ENCODE measurements at places on chromosomes 1 and 21. TPM values are rescaled to one million over a fixed set of nuclear protein-coding genes. Genes with fewer than 3 reads are reported as not detected.

The CD244 gene
- not detected for total RNA-seq

The OR4F16 gene
- total RNA-seq: not detected

The CFAP74 gene
- total RNA-seq: not detected

The AMY1C gene
- total RNA-seq: not detected

GRCh38 chr1:63612564-63612963, 19.4 kb downstream of the PGM1 start:
- DNase-seq: no peak

GRCh38 chr1:17315542-17316130, 7.6 kb downstream of the PADI4 start:
- DNase-seq: no peak

GRCh38 chr21:38950435-38951094, 144.8 kb downstream of the ETS2 start:
- peak; percentile 49 for DNase-seq
